Tongue (tissue), 3 donors: ENCODE measurements at places on chromosomes 2 and 18. TPM values are rescaled to one million over a fixed set of nuclear protein-coding genes. Genes with fewer than 3 reads are reported as not detected.

DNA sequence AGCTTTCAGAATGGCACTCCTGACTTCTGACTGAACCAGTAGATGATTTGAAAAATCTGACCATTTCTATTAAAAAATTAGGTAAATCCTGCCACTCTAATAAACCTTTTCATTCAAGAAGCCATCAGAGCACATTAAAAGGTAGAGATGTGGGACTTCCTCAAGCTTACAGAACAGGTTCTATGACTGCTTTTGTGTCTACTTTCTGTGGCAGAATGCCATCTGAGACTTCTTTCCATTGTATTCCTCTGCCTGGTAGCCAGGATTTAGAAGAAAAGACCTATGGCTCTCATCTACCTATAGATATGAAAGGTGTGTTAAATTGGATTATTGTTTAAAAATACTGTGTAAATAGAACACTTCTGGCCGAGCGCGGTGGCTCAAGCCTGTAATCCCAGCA, 99.9 kb upstream of the NABP1 start:
- no peak for DNase-seq

C2orf66 gene
- not detected for total RNA-seq

CTAGE1 gene
- not detected for total RNA-seq

GRCh38 chr2:30934066-30934465, 126.8 kb upstream of the CAPN13 start:
- DNase-seq = no peak

- peak; percentile 4 for DNase-seq
These were observed 11.1 kb downstream of the DNAH6 start for GRCh38 chr2:84527137-84528129.

POTEJ gene
- not detected for total RNA-seq

DNA sequence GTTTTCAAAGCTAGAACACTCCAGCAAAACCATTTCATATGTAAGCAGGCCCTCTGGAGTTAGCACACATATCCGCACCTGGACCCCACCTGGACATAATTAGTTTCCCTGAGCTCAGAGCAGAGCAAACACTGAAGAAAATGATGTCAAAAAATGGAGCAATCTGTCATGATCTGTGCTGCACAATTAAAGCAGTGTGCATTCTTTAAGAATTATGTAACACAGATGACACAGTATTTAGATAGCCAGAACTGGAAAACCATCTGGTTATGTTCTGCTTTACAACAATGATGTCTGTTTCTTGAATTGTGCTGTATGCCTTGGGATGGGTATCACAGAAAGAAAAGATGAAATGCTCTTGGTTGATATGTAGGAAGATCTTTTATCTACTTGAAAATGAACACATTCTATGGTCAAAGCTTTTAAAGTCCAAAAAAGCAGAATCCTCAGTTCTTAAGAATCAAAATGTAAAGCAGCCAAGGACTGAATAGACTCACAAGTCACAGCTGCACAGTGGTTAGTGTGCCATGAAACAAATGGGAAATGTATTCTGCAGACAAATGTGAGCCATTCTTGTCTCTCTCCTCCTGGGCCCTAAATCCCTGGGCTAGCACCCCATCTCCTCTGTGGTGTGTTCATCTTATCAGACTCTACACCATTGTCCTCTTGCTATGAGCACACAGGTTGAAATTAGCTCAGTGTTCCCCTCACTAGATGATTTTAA, 36.8 kb downstream of the HRH4 start:
- peak; percentile 77 for DNase-seq

STK16 gene
- total RNA-seq = 10.5 TPM
